Hepatic stellate cell (primary cell): ENCODE measurements at places on chromosomes 6 and 20.

GRCh38 chr20:41669708-41670263 is 51.6 kb upstream of the CHD6 start:
- DNase-seq = peak; percentile 10

DNA sequence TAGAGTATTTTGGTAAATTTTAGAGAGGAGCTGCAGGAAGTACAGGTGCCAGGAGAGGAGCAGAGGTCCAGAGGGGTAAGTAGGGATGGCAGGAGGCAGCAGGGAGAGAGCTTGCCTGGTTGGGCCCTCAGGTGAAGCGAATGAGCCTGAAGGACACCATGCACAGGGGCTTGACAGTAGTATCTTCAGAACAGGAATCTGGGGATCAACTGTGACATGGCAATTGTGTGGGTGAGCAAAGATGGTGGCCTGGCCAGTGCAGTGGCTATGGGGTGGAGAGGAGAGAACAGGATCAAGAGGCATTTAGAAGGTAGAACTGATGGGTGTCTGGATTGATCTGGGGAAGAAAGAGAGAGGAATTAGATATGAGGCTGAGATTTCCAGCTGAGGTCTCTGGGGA is 68.7 kb upstream of the RNF24 start:
- DNase-seq = no peak

DNA sequence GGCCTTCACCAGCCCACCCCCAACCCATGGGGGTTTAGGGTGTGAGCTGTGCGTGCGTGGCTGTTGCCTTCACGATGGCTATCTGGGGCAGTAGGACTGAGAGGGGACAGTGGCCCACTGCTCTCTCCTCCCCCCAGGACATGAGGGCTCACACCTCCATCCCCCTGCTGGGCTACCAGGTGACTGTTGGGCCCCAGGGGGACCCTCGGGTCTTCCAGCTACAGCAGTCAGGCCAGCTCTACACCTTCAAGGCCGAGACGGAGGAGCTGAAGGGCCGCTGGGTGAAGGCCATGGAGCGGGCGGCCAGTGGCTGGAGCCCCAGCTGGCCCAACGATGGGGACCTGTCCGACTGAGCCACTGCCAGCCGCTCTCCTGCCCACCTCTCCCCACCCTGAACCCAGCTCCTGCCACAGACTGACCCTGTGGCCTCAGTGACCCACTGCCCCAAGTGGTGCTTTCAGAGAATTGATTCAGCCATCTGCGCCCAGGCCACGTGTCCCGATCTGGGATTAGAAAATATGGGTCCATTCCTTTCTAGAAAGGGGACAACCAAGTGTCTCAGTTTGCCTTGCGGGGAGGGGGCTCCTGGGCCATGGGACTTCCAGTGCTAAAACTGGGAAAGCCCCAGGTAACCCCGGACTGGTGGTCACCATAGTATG is 22.5 kb downstream of the FGD2 start:
- no peak for DNase-seq

- DNase-seq = no peak
Measured at GRCh38 chr6:148998704-148999103, 251.9 kb downstream of the UST start.

DNA sequence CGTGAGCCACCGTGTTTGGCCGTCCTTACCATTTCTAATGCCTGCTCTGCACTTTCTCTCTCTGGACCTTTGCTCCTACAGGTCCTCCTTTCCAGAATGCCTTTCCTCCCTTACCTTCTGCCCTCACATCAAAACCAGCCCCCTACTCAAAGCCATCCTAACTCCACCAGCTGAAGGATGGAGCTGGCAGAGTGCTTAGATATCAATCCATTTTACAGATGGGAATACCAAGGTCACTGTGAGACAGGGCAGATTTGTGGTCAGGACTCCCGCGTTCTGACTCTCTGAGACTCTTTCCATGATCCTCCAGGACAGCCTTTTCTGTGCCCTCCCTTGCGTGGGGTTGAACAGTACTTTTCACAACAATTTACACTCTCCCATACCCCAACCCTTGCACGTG is 41.7 kb upstream of the SCRT2 start:
- DNase-seq = no peak

- DNase-seq = no peak
Measured at GRCh38 chr6:51199105-51199552, 380.5 kb downstream of the TFAP2B start.

- DNase-seq = no peak
Measured at GRCh38 chr20:57517904-57518303, 7.0 kb downstream of the CTCFL start.

- no peak for DNase-seq
Measured at GRCh38 chr6:117890172-117890571, 16.9 kb upstream of the SLC35F1 start.

DNA sequence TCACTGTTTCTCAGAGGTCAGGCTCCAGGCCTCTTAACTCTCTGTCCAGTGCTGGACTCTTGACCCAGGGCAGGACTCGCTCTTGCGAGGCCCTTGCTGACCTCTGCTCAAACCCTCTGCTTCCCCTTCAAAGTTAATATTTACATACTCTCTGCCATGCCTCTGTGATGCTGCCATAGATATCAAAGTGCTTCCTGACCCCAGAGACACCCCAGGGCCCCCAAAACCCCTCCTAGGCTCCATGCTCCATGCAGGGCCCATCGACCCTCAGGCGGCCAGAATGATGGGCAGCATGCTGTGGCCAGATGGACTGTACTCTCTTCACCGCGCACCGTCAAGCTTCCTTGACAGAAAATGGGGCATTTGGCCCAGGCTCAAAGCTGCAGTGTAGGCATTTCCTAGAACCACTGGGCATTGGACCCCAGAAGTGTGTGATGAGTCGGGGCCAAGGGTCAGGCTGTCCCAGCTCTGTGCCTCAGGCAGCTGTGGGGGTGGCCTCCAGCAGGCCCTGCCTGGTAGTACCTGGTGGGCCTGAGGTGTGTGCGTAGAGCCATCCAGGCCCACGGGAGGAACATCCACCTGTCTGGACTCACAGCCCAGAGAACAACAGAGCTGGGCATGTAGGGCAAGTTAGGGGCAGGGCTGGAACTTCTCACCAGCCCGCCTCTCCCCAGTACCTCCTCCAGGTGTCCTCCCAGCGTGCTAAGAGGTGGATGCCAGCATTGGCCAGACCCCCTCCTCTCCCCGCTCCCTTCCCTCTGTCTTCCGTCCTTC is 142.8 kb downstream of the VEGFA start:
- no peak for DNase-seq

DNA sequence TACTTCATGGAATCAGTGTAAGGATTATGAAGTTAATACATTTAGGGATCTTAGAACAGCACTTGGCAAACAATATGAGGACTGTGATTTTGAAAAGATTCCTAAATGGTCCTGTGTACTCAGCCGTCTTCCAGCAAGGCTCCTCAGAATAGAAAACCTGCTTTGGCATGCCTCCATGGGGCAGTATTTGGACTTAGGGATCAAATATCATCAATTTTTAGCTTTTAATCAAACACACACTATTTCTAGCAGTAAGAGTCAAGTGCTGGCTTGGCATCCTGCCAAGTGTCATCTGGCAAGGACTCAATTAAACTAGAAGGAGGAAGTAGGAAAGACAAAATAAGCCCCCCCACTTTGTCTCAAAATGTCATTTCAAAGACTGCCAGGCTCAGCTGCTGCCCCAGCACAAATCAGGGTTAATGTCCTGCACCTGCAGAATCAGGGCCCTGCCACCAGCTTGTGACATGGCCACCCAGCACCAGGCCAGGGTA is 40.8 kb downstream of the IYD start:
- no peak for DNase-seq

DNA sequence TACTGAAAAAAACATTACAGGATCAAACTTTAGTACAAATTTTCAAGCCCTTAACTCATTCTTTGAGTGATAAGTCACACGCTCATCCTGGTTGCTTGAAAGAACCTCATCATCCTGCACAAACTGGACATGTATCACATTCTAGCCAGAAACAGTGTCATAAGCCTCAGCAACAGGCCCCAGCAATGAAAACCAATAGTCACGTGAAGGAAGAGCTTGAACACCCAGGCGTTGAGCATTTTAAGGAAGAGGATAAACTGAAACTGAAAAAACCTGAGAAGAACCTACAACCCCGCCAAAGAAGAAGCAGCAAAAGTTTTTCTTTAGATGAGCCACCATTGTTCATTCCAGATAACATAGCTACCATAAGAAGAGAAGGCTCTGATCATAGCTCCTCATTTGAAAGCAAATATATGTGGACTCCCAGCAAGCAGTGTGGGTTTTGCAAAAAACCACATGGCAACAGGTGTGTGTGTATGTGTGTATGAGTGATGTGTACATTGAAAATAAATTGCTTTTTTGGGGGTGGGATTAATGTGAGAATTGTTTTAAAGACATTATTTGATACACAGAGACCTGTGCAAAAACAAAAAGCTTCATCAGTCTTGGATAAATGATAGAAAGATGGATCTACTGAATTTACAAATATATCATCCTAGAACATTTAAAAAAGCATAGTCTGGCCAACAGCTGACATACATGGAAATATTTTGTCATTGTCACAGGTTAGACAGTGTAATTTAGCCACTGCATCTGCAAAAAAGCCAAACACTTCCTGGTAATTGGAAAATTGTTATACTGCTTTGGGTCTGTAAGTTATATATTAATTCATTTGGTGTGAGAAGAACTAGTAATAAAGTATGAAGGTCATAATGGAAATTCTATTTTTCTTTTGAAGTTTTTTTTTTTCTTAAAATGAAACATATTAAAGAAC is 50.1 kb downstream of the PHF3 start:
- DNase-seq = no peak

DNA sequence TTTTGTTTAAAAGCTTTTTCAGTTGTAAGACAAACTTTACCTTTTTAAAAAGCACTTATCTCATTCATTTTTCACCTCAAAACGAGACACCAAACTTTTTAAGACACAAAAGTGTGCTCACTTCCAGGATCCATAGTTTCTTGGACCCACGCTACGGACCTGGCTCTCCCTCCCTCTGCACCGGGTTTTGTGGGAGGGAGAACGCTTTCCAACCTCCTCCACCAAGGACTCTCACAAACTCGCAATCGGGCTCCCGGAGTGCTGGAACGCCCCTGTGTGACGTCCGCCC is 436 bp downstream of the CAGE1 start:
- DNase-seq = peak; percentile 53

- no peak for DNase-seq
Measured at GRCh38 chr20:46951840-46952497, 57.3 kb downstream of the EYA2 start.

GRCh38 chr6:29517245-29517644 is 29.5 kb upstream of the MAS1L start:
- DNase-seq = no peak

- DNase-seq = no peak
Measured at GRCh38 chr6:95417856-95418255, 159.5 kb upstream of the MANEA start.

GRCh38 chr6:36025932-36026327 is 1.5 kb upstream of the SLC26A8 start:
- peak; percentile 31 for DNase-seq

GRCh38 chr6:157539900-157540752 is 159.1 kb downstream of the ZDHHC14 start:
- DNase-seq = no peak

DNA sequence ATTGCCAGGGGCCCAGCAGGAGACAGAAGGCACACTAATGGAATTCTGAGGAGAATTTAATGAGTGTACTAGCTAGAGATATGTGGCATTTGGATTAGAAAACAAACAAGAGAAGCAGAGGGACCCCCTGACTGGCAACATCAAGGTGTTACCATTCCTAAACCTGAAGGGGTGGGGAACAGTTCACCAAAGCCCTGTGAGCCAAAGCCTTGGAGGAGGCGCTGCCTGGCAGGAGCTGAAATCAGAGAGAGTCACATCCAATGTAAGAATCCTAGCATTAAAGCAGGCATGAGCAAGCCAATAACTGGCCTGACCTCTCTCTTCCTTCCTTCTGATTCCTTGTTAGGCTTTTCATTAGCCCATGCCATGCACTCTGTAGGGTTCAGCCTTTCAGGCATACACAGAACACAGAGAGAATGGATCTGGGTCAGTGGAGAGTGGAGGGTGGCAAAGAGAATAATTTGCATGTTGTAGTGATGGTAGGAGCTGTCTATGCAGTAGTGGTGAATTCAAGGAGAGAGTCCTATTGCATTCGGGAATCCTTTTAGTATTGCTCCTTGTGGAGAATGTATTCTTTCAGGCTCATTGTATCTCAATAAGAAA is 367.2 kb upstream of the MAN1A1 start:
- no peak for DNase-seq

DNA sequence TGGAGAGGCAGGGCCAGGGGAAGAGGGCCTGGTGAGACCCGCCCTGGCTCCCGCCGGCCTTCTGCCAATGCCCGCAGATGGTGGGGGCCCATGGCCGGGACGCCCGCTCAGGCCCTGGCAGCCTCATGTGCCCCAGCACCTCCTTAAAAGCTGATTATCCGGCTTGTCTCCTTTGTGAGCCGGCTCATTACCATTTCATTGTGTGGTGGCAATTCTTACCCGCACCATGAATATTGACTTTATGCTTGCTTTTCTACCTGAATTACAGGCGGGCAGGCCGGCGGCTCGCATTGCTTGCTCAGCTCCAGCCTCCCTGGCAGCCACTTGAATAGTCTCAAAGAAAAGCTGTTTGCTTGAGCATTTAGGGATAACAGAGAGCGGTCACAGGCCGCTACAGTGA is 120.0 kb upstream of the JAG1 start:
- no peak for DNase-seq

GRCh38 chr6:18062733-18063132 is 59.7 kb downstream of the NHLRC1 start:
- DNase-seq = no peak

- no peak for DNase-seq
Measured at GRCh38 chr6:150352321-150353296, 16.2 kb upstream of the IYD start.

DNA sequence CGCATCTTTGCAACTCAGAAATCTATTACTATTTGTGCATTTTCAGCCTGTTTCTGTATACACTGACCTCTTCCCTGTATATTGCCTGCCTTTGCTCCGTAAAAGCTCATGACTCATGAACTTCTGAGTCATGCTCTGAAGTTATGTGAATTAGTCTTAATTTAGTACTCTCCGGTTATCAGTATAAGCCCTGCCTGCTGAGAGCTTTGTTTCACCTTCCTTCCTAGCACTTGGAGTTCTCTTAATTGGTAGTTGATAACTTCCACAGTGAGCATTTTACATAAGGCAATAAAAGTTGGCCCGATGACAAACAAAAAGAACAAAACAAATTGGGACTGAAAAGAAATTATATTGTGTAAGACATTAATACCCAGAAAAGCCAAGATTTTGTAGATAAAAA is 231.4 kb downstream of the GJA1 start:
- peak; percentile 35 for DNase-seq
